Cardiac muscle cell (in vitro differentiated cells and primary cell): ENCODE measurements at places on chromosomes 7 and 10. TPM values are rescaled to one million over a fixed set of nuclear protein-coding genes. Genes with fewer than 3 reads are reported as not detected.
A peak's percentile ranks its signal among the peaks of the same experiment; 100 is the strongest.

The OR2A12 gene
- total RNA-seq, result not detected in 2 replicates

GRCh38 chr7:44293561-44294324 is 31.7 kb downstream of the CAMK2B start:
- no peak for DNase-seq

- no peak for DNase-seq
Observed at GRCh38 chr10:73097305-73097670, 622 bp upstream of the P4HA1 start.

GRCh38 chr10:122663516-122664130 is 36.0 kb downstream of the C10orf120 start:
- no peak for DNase-seq

- DNase-seq, result no peak
Observed at GRCh38 chr7:111328487-111328886, 233.8 kb downstream of the IMMP2L start.

The SEC61A2 gene
- total RNA-seq, result 25.3 and 28.1 TPM in 2 replicates

GRCh38 chr10:87640043-87640442 is 19.6 kb upstream of the PAPSS2 start:
- DNase-seq, result no peak

- no peak for DNase-seq
Observed at GRCh38 chr10:82294874-82295378, 419.9 kb downstream of the NRG3 start.

GRCh38 chr10:59907918-59908807 is 1.8 kb upstream of the CCDC6 start:
- peak; percentile 66 for DNase-seq

DNA sequence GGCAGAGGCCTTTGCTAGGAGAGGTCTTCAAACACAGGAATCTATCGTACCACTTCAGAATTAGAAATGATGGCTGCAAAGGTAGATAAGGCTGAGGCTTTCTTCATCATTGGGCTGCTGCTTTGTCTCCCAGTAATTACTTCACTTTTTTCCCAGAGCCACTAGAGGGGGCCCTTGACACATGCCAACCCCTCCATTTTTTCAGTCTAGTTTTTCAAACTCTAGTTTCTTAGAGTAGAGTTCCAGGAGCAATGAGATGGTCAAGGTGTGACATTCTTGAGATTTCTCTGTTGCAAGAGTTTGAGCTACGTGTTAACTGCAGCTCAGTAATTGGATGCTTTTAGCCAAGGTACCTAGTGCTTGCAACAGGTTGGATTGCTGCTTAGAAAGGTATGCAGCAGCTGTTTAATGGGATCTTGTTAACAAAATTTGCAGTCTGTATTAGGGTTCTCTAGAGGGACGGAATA is 33.8 kb upstream of the RBM20 start:
- DNase-seq, result peak; percentile 72

GRCh38 chr7:89927762-89928161 is 226.5 kb upstream of the STEAP1 start:
- DNase-seq, result no peak

DNA sequence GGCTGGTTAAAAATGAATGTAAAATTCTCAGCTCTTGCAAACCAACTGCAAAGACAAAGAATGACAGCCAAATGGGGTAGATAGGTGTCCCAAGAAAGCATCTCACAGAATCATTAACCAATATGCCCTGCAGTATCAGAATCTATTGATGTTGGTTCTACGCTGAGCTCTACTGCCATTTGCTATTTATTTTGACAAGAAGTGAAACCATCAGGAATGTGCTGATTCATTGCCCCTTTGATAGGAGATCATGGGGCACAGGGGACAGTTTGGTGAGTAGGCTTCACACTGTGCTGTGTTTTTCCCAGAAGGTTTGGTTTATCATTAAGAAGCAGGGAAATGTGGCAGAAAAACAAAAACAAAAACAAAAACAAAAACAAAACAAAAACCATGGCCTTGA is 19.4 kb upstream of the CDC14C start:
- DNase-seq, result no peak

DNA sequence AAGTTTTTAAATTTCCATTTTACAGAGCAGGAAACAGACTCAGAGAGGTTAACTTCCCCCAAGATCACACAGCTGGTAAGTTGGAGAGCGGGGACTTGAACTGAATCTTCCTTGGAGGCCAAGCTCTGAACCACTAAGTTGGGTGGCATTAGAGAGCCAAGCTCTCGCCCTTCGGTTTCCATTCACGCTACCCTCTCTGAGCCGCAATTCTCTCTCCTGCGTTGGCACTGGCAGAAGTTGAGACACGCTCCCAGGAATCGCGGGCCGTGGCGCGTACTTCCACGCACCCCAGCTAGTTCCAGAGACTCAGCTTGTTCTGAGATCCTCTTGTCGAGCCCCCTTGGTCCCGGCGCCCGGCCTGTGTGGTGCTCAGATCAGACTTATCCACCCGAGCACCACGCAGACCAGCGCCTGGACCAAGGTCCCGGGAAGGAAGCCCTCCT is 29.3 kb upstream of the VAX1 start:
- no peak for DNase-seq

GRCh38 chr7:47669178-47669891 is 87.4 kb upstream of the TNS3 start:
- peak; percentile 93 for DNase-seq

- DNase-seq, result no peak
Observed at GRCh38 chr10:62651341-62651740, 153.2 kb upstream of the ADO start.

DNA sequence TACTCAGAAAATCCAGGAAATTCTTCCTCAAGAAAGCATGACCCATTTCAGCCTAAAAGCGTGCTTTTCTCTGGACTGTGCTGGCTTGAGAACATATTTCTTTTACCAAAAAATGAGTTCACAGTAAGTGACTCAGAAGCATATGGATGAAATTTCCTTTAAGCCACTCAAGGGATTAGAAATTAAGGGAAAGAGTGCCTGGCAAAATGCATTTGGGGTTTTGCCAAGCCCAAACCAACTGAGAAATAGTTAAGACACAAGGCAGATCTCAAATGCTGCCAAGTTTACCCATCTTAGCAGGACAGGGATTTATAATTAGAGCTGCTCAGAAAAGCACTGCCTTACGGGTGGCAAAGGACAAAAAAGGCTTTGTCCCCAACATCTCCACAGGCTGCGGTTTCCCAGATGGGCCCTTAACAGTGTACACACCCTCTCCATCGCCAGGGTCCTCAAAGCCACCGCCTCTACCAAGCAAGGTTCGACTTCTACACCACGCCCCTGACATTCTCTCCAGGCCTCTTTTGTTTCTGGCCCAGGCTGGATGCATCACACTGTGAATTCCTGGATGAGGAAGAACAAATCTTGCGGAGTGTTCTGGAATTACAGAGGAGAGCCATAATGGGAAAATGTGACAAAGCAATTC is 30.1 kb upstream of the CDHR3 start:
- DNase-seq, result no peak

- no peak for DNase-seq
Observed at GRCh38 chr10:103798511-103798910, 56.9 kb downstream of the SH3PXD2A start.

The ADIRF gene
- total RNA-seq, result not detected in 2 replicates

GRCh38 chr7:107277331-107277730 is 108.5 kb downstream of the HBP1 start:
- no peak for DNase-seq

- peak; percentile 71 for DNase-seq
Observed at GRCh38 chr7:94509887-94510581, 425 bp downstream of the CASD1 start.

The WAPL gene
- 19.9 and 27.9 TPM in 2 replicates for total RNA-seq

DNA sequence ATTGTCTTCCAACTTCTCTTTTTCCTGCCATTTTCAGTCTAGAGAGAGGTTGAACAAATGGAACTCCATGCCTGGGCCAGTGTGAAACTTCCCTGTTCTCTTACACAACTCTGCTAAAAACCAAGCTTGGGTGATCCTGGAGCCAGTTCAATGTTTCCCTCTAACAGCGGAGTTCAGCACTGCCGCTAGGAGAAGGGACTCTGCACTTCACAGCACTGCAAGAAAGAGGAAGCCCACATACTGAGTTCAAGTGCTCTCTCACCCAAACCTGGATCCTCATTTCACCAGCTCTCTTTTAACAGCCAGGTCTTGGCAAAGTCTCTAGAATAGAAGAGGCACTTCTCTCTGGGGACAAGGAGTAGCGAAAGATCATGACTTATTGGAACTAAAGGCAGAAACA is 18.8 kb downstream of the FOXI2 start:
- no peak for DNase-seq

- DNase-seq, result peak; percentile 48
Observed at GRCh38 chr10:15879058-15879457, 18.8 kb upstream of the MINDY3 start.

GRCh38 chr10:124505279-124505678 is 43.7 kb downstream of the LHPP start:
- DNase-seq, result no peak

The PIK3CG gene
- 0.12 TPM in 1 of 2 replicates, not detected in the other for total RNA-seq

DNA sequence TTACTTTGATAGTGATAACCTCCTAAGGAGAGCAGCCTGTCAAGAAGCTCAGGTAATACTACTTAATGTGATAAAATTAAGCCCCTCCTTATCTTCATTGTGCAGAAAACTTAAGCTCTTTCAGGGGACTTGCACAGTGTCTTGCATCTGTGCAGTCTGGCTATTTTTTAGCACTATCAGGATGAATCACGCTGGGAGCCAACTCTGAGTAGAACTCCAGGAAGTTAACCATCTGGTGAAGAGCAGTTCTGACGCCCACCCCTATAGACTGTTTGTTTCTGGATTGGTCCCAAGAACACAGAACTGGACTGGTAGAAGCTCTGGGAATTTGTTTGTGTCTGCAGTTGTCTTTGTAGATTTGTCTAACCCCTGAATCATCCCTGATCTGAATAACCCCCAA is 41.9 kb downstream of the AGK start:
- DNase-seq, result no peak

DNA sequence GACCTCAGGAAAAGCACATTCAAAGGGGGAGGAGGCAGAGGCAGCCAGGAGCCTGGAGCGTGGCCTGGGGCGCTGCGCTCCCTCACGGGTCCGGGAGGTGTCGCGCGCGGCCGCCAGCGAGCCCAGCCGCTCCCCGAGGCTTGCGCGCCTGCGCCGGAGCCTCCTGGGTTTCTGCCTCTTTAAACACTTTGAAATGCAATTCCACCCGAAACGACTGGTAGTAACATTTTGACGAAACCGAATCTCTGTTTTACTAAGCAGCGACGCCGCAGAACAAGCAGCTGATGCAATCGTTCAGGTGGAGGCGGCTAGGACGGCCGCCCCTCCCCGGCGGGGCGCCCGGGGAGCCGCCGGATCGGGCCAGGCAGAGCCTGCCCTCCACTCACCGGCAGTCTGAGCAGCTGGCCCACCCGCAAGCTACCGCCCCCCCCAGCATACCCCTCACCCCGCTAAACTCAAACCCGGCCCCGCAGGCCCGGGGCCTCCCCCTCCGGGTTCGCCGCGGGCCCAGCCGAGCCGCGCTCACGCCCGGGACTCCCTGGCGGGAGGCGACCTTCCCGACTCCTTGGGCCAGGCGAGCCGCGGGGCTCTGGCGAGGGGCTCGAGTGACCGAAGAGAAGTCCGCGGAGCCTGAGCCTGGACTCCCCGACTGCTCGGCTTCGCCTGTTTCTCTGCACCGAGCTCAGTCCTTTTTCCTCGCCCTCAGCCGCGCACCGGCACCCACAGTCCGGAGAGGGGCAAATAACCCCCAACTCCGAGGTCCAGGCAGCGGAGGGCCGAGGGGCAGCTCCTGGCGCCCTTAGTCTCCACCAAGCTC is 3.2 kb downstream of the MKX start:
- peak; percentile 87 for DNase-seq

GRCh38 chr10:63409465-63410027 is 56.2 kb downstream of the JMJD1C start:
- peak; percentile 9 for DNase-seq
